Fibroblast of lung (primary cell): ENCODE measurements at places on chromosomes 5 and 9. TPM values are rescaled to one million over a fixed set of nuclear protein-coding genes. Genes with fewer than 3 reads are reported as not detected.

- H3K27ac ChIP-seq = no peak overlapping the region
- H3K36me3 ChIP-seq = no peaks in the 10 kb centered on the region
- H3K4me3 ChIP-seq = no peak overlapping the region
Measured at GRCh38 chr5:157106630-157107461, 2.0 kb downstream of the HAVCR2 start.

DNA sequence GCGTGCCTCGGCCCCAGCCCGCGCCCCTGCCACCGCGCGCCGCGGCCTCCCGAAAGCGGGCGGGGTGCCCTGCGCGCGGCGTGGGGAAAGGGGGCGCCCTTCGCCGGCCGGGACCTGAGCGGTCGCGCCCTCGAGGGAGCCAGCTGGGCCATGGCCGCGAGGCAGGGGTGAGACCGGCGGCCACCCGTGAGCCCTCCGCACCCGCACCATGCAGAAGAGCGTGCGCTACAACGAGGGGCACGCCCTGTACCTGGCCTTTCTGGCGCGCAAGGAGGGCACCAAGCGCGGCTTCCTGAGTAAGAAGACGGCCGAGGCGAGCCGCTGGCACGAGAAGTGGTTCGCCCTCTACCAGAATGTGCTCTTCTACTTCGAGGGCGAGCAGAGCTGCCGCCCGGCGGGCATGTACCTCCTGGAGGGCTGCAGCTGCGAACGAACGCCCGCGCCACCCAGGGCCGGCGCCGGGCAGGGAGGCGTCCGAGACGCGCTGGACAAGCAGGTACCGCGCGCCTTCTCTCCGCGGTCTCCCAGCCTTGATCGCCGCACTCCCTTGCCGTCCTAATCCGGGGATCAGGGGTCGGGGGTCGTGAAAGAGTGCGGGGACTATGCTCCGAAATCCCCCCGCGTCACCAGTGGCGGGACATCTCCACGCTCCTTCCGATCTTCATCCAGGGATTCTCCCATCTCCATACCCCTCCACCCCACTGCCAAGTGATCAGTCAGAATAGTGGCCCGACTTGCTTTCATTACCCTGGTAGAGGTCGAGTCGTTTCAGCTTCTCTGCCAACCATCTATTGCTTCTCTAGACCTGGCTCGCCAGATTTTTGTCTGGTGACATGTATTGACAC is 590 bp downstream of the RASGRF2 start:
- H3K4me1 ChIP-seq = peaks cover 10% of the 10 kb centered on the region
- H3K36me3 ChIP-seq = no peaks in the 10 kb centered on the region
- no peaks in the 10 kb centered on the region for H3K27me3 ChIP-seq
- DNase-seq = peak; percentile 46
- H3K4me3 ChIP-seq = peak overlapping the region; percentile 61

- H3K27me3 ChIP-seq = no peaks in the 10 kb centered on the region
- peak overlapping the region; percentile 6 for H3K27ac ChIP-seq
Measured at GRCh38 chr5:15929611-15930263, 249.9 kb downstream of the MARCHF11 start.

- DNase-seq = no peak
- no peaks in the 10 kb centered on the region for H3K36me3 ChIP-seq
- no peak overlapping the region for H3K4me3 ChIP-seq
- no peak overlapping the region for H3K27ac ChIP-seq
- peaks cover 23% of the 10 kb centered on the region for H3K4me1 ChIP-seq
Measured at GRCh38 chr5:134506054-134507039, 19.1 kb upstream of the JADE2 start.

- H3K36me3 ChIP-seq = no peaks in the 10 kb centered on the region
- H3K27me3 ChIP-seq = no peaks in the 10 kb centered on the region
- no peak overlapping the region for H3K27ac ChIP-seq
- peaks cover 6% of the 10 kb centered on the region for H3K4me1 ChIP-seq
- DNase-seq = no peak
- H3K4me3 ChIP-seq = no peak overlapping the region
Measured at GRCh38 chr5:97835112-97835511, 652.1 kb upstream of the RIOK2 start.

DNA sequence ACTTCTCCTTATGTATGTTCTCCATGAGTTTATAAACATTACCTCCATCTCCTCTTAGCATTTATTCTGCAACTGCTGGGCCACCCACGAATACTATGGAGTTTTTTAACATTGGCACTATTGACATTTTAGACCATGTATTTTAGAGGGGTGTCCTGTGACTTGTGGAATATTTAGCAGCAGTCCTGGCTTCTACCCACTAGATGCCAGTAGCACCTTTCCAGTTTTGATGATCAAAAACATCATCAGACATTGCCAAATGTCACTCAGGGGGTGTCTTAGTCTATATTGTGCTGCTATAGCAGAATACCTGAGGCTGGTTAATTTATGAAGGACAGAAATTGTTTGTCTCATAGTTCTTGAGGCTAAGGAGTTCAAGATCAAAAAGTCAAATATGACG is 187.5 kb upstream of the RORB start:
- no peaks in the 10 kb centered on the region for H3K36me3 ChIP-seq
- no peak for DNase-seq
- H3K4me3 ChIP-seq = no peak overlapping the region
- H3K27ac ChIP-seq = no peak overlapping the region
- H3K4me1 ChIP-seq = no peaks in the 10 kb centered on the region

DNA sequence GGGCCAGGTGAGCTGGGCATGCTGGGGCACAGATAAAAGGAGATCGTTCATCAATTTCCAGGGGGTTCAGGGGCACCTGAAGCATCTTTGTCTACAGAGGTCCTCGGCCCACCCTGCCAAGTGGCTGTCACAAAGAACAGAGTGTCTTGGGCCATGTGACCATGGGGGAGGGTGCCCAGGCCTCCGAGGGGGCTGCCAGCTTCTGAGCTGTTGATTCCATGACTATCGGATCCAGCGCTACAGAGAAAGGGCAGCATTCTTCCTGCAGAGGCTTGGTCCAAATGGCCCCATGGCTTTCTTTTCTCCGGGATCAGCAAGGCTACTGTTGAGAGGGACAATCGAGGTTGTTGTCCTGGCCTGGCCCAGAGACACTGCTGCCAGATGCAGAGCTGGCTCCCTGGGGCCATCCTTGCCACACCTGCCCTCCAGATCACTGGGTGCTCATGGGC is 289.2 kb downstream of the ZSWIM6 start:
- no peaks in the 10 kb centered on the region for H3K36me3 ChIP-seq
- no peak overlapping the region for H3K27ac ChIP-seq
- H3K4me3 ChIP-seq = no peak overlapping the region
- no peak for DNase-seq

DNA sequence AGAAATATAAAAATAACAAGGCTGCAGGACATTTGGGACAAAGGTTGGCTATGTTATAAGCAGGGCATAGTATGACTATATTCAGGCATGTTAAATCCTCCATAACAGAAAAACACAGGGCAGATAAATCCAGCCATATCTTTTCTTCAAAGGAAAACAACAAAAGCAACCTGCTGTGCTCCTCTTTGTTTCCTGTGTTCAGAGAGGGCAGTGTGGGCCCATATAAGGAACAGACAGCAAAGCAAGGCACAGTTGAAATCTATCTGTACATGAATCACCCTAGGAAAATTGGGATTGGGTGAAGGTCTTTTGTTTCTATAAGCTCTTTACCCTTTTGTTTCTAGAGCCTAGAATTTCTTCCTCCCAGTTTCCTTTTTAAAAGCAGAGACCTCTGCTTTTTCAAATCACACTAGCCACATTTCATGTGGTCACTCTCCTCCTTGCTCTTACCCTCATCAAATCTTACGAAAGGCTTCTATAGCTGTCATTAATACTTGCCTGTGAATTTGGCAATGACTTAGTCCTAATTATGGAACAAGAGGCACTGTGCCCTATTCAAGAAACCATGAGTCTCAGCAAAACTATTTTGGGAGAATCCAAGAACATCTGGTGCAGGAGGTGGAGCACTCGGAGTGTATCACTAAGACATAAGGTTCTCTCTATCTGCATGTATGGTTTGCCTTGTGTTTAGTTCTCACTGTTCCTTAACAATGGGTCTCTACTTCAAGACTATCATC is 1.8 kb downstream of the GZMA start:
- no peaks in the 10 kb centered on the region for H3K36me3 ChIP-seq
- H3K4me1 ChIP-seq = no peaks in the 10 kb centered on the region
- H3K27ac ChIP-seq = no peak overlapping the region
- DNase-seq = no peak
- no peak overlapping the region for H3K4me3 ChIP-seq
- H3K27me3 ChIP-seq = no peaks in the 10 kb centered on the region

- H3K27me3 ChIP-seq = no peaks in the 10 kb centered on the region
- H3K4me1 ChIP-seq = no peaks in the 10 kb centered on the region
Measured at GRCh38 chr5:146238973-146239372, 35.6 kb downstream of the RBM27 start.

- no peaks in the 10 kb centered on the region for H3K27me3 ChIP-seq
- no peak for DNase-seq
- H3K4me1 ChIP-seq = peaks cover 15% of the 10 kb centered on the region
- H3K27ac ChIP-seq = no peak overlapping the region
Measured at GRCh38 chr9:98871558-98872065, 64.1 kb downstream of the GALNT12 start.

DNA sequence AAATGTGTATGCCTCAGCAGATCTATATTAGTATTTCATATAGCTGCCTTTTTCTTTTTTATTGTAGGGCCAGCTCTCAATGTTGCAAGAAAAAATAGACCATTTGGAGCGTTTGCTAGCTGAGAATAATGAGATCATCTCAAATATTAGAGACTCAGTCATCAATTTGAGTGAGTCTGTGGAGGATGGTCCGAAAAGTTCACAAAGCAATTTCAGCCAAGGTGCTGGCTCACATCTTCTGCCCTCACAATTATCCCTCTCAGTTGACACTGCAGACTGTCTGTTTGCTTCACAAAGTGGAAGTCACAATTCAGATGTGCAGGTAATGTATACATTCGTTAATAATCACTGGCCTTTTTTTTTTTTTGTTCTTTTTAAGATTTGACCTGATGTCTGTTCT is 23.7 kb downstream of the MAN2A1 start:
- DNase-seq = no peak
- H3K4me3 ChIP-seq = no peak overlapping the region
- H3K27me3 ChIP-seq = no peaks in the 10 kb centered on the region

DNA sequence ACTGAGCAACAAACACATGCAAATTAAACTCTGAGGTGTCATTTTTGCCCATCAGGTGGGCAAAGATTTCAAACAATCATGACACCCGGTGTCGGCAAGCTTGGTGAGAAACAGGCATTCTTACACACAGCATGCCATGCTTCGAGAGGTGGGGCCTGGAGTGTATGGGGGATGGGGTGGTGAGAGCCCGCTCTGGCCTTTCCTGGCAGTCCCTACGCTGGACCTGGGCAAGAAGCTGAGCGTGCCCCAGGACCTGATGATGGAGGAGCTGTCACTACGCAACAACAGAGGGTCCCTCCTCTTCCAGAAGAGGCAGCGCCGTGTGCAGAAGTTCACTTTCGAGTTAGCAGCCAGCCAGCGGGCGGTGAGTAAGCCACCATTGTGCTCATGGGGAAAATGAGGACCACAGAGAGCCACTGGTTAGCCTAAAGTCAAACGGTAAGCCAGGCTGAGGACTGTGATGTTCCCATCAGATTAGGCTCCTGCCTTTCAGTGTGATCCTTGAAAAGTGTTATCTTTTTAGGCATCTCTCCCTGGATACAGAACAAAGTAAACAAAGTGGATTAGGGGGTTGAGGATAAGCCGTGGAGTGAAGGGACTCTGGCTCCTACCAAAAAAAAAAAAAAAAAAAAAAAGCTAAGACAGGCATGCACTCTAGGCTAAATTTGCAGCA is 9.4 kb downstream of the MYOZ3 start:
- H3K4me3 ChIP-seq = no peak overlapping the region
- H3K36me3 ChIP-seq = no peaks in the 10 kb centered on the region
- DNase-seq = no peak
- H3K27ac ChIP-seq = no peak overlapping the region
- no peaks in the 10 kb centered on the region for H3K27me3 ChIP-seq

GRCh38 chr5:181195249-181195761 is 9.7 kb downstream of the TRIM7 start:
- H3K36me3 ChIP-seq = no peaks in the 10 kb centered on the region
- H3K27ac ChIP-seq = no peak overlapping the region
- no peaks in the 10 kb centered on the region for H3K27me3 ChIP-seq
- no peak for DNase-seq
- no peak overlapping the region for H3K4me3 ChIP-seq

- no peak overlapping the region for H3K27ac ChIP-seq
- no peak for DNase-seq
- H3K4me1 ChIP-seq = no peaks in the 10 kb centered on the region
- no peak overlapping the region for H3K4me3 ChIP-seq
- no peaks in the 10 kb centered on the region for H3K27me3 ChIP-seq
- no peaks in the 10 kb centered on the region for H3K36me3 ChIP-seq
Measured at GRCh38 chr5:178690208-178690607, 40.3 kb downstream of the ZNF354A start.

DNA sequence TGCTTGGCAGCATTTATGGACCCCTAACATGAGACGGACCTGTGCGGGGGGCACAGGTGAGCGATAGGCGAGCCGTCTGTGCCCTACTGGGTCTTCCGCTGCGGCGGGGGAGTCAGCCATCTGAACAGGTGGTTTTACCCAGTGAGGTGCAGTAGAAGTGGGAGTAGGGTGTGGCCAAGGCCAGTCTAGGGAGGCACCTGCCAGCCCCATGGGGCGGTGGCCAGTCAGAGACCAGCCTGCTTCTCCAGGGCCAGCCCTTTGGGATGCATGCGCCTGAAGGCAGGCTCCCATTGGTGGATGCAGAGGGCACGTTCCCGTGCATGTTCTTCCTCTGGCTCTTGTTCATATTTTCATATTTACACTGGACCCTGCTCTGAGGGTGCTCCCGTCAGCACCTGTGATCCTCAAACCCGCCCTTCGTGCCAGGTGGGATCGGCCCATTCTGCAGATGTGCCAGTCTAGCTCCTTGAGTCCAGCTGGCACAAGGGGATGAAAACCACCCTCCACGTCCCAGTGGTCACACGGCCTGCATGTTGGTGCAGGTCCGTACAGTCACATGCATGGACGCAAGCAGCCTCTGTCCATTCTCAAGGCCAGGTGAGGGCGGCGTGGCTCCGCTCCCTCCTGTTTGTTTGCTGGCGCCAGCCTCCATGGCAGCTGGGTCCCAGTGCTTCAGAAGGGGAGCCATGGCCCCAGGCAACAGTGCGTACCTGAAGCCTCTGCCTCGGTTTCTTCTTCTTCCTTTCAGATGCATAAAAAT is 9.0 kb downstream of the COL5A1 start:
- no peak for DNase-seq
- no peak overlapping the region for H3K4me3 ChIP-seq
- peaks cover 19% of the 10 kb centered on the region for H3K36me3 ChIP-seq
- H3K4me1 ChIP-seq = peaks cover 22% of the 10 kb centered on the region
- H3K27ac ChIP-seq = no peak overlapping the region

- H3K27ac ChIP-seq = peak overlapping the region; percentile 13
- peaks cover 3% of the 10 kb centered on the region for H3K36me3 ChIP-seq
- no peak for DNase-seq
Measured at GRCh38 chr5:132223861-132224260, 3.8 kb downstream of the P4HA2 start.

Gene CDH18
- 0.33 TPM in 1 of 2 replicates, not detected in the other for total RNA-seq

Gene SPATA31D4
- not detected in 2 replicates for total RNA-seq

Gene TIMD4
- not detected in 2 replicates for total RNA-seq

Gene GABBR2
- under 0.01 and 0.33 TPM in 2 replicates for total RNA-seq

Gene AIF1L
- total RNA-seq = 0.51 and 3.3 TPM in 2 replicates

Gene MEF2C
- 5.4 and 12.2 TPM in 2 replicates for total RNA-seq

Gene SPINK7
- not detected in 2 replicates for total RNA-seq

Gene CWC27
- 16.9 and 17.3 TPM in 2 replicates for total RNA-seq
